ENCODE measurements at places on chromosomes 13 and 19. TPM values are rescaled to one million over a fixed set of nuclear protein-coding genes. Genes with fewer than 3 reads are reported as not detected.

The ENOX1 gene
- 3.6 TPM for total RNA-seq

The LRRC63 gene
- total RNA-seq: 0.41 TPM

The LRRC4B gene
- total RNA-seq: 1.5 TPM

The ARID3A gene
- total RNA-seq: 8.9 TPM

The OR7C1 gene
- 0.81 TPM for total RNA-seq

The AMER2 gene
- total RNA-seq: not detected

The PRKCG gene
- not detected for total RNA-seq

The ACP7 gene
- not detected for total RNA-seq

The PDE4C gene
- total RNA-seq: 1.7 TPM

The C2CD4C gene
- 2.1 TPM for total RNA-seq

DNA sequence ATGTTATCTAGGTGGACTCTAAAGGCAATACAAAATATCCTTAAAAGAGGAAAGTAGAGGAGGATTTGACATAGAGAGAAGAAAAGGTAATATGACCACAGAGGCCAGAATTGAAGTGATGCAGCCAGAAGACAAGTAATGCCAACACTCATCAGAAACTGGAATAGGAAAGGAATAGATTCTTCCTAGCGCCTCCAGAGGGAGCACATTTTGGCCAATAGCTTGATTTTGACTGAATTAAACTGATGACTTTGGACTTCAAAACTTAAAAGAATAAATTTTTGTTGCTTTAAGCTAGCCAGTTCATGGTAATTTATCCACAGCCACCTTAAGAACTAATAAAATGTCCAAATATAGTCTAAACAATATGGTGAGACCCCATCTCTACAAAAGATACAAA lies 1921.9 kb downstream of the OLFM4 start:
- DNase-seq: no peak
- no peaks in the 10 kb centered on the region for H3K27me3 ChIP-seq
- H3K27ac ChIP-seq: no peak overlapping the region
- no peak overlapping the region for H3K4me3 ChIP-seq

GRCh38 chr19:55208880-55209692 lies at the start of gene PTPRH:
Gene PTPRH, minus strand, starts transcription at chr19:55209501. Its CDS starts 68 bp downstream, at chr19:55209433.
- DNase-seq: no peak
- no peaks in the 10 kb centered on the region for H3K27me3 ChIP-seq
- peaks cover 8% of the 10 kb centered on the region for H3K4me1 ChIP-seq
- peak within 1 kb of the TSS; percentile 91 for H3K27ac ChIP-seq
- H3K4me3 ChIP-seq: no peak within 1 kb of the TSS
- H3K36me3 ChIP-seq: no peaks in the 10 kb centered on the region

- no peak for DNase-seq
- H3K4me3 ChIP-seq: no peak overlapping the region
- no peak overlapping the region for H3K27ac ChIP-seq
- peaks cover 5% of the 10 kb centered on the region for H3K27me3 ChIP-seq
Measured at GRCh38 chr13:52070929-52071523, 46.5 kb downstream of the UTP14C start.

- H3K27me3 ChIP-seq: no peaks in the 10 kb centered on the region
- no peaks in the 10 kb centered on the region for H3K36me3 ChIP-seq
- no peak overlapping the region for H3K27ac ChIP-seq
- no peaks in the 10 kb centered on the region for H3K4me1 ChIP-seq
- H3K4me3 ChIP-seq: no peak overlapping the region
- DNase-seq: no peak
Measured at GRCh38 chr13:101700598-101700997, 248.1 kb downstream of the ITGBL1 start.

GRCh38 chr13:45828256-45828968 lies 23.1 kb downstream of the SIAH3 start:
- no peaks in the 10 kb centered on the region for H3K36me3 ChIP-seq
- H3K4me3 ChIP-seq: no peak overlapping the region
- DNase-seq: no peak
- H3K27me3 ChIP-seq: no peaks in the 10 kb centered on the region
- peaks cover 8% of the 10 kb centered on the region for H3K4me1 ChIP-seq

- no peaks in the 10 kb centered on the region for H3K27me3 ChIP-seq
- no peak for DNase-seq
- no peak overlapping the region for H3K27ac ChIP-seq
- H3K36me3 ChIP-seq: no peaks in the 10 kb centered on the region
- peaks cover 5% of the 10 kb centered on the region for H3K4me1 ChIP-seq
- H3K4me3 ChIP-seq: no peak overlapping the region
Measured at GRCh38 chr13:42218576-42218975, 53.4 kb upstream of the AKAP11 start.

GRCh38 chr13:110244976-110245375 lies 62.0 kb downstream of the COL4A1 start:
- no peak for DNase-seq
- H3K27ac ChIP-seq: no peak overlapping the region
- no peaks in the 10 kb centered on the region for H3K27me3 ChIP-seq
- no peaks in the 10 kb centered on the region for H3K36me3 ChIP-seq
- H3K4me1 ChIP-seq: peaks cover 38% of the 10 kb centered on the region
- no peak overlapping the region for H3K4me3 ChIP-seq

DNA sequence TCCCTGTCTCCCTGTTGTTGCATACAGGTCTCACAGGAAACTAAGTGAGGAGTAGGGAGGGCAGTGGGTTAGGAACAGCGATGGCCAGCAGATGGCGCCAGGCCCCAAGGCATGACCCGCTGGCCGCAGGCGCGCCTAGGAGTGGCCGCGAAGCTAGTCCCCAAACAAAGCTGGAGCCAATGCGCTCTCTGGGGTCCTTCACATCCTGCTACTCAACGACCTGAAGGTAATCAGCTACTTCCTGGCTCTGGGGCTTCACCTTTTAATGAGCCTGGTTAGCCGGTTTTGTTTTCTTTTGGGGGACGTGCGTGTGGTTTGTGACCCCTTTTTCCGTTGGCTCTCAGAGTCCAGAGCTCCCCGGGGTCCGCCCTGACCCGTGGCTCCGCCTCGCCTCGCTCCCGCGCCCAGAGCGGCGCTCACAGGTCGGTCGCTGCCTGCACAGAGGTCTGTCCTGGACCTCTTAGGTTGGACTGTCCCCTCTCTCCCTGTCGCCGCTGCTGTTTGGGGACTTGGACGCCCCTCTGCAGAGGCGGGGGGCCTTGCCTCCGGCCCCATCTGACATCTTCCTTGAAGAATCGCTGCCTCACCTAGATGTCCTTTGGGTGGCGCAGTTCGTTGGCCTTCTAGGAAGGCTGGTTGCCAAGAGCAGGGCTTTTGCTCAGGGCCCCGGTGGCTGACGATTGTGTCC lies 62.2 kb upstream of the GTF3A start:
- H3K27ac ChIP-seq: no peak overlapping the region
- DNase-seq: peak; percentile 88
- H3K27me3 ChIP-seq: peaks cover 6% of the 10 kb centered on the region
- H3K4me1 ChIP-seq: peaks cover 6% of the 10 kb centered on the region

DNA sequence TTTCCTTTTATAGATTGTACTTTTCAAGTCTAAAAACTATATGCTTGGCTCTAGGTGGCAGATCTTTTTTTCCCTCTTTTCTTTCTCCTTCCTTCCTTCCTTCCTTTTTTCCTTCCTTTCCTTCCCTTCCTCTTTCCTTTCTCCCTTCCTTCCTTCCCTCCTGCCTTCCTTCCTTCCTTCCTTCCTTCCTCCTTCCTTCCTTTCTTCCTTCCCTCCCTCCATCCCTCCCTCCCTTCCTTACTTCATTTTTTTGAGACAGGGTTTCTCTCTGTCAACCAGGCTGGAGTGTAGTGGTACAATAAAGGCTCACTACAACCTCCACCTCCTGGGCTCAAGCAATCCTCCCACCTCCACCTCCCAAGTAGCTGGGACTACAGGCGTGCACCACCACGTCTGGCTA lies 48.1 kb downstream of the F2RL3 start:
- no peaks in the 10 kb centered on the region for H3K4me1 ChIP-seq
- no peak overlapping the region for H3K27ac ChIP-seq
- DNase-seq: no peak

DNA sequence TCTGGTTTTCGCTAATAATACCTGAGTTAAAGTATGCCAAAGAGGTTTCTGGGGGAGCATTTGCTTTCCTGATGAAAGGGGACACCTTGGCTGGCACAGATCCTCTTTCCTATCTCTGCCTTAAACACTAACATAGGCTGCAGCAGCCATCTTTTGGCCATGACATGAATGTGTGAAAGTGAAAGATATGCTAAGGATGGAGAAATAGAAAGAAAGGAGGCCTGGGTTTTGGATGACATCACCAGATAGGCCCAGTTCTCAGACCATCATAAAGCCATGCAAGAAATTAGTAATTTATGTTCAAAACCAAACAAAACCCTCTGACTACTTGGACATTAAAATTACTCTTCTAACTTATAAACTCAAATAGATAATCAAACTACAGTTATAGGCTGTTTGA lies 279.7 kb downstream of the COG6 start:
- no peak overlapping the region for H3K4me3 ChIP-seq
- H3K36me3 ChIP-seq: no peaks in the 10 kb centered on the region
- no peak overlapping the region for H3K27ac ChIP-seq
- no peaks in the 10 kb centered on the region for H3K27me3 ChIP-seq

DNA sequence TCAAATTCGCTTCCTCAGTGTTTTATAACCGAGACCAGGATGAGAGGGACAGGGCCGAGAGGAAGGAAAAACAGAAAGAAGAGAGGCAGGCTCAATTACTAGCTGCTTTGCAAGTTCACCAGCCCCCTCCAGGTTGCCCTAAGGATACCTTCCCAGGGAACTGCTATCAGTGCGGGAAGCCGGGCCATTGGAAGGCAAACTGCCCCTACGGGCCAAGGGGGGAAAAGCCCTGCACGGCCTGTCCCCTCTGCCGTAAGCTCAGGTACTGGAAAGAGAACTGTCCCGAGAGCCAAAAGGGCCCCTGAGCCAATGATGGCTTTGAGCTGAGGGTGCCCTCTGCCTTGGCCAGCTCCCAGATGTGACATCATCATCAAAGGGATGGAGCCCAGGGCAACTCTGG lies 3.2 kb upstream of the ERVV-1 start:
- no peaks in the 10 kb centered on the region for H3K36me3 ChIP-seq
- no peak for DNase-seq
- no peak overlapping the region for H3K27ac ChIP-seq
- H3K4me3 ChIP-seq: no peak overlapping the region
- no peaks in the 10 kb centered on the region for H3K4me1 ChIP-seq

DNA sequence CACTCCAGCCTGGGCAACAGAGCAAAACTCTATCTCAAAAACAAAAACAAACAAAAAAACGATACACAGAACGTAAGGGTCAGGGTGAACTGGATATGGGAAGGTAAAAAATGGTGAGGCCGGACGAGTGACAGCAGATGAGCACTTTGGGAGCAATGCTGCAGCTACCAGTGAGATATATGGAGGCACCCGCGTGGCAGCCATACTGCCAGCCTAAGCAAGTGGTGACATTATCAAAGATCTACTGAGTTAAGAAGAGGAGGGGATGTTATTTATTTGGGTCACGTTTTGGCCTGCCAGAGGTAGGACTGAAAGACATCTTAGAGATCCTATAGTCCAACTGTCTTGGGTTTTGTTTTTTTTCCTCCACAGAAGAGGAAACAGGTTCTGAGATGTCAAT lies 14.2 kb downstream of the TIMM13 start:
- no peaks in the 10 kb centered on the region for H3K27me3 ChIP-seq
- no peak for DNase-seq
- no peaks in the 10 kb centered on the region for H3K4me1 ChIP-seq
- H3K4me3 ChIP-seq: no peak overlapping the region
- H3K27ac ChIP-seq: no peak overlapping the region
- H3K36me3 ChIP-seq: no peaks in the 10 kb centered on the region

DNA sequence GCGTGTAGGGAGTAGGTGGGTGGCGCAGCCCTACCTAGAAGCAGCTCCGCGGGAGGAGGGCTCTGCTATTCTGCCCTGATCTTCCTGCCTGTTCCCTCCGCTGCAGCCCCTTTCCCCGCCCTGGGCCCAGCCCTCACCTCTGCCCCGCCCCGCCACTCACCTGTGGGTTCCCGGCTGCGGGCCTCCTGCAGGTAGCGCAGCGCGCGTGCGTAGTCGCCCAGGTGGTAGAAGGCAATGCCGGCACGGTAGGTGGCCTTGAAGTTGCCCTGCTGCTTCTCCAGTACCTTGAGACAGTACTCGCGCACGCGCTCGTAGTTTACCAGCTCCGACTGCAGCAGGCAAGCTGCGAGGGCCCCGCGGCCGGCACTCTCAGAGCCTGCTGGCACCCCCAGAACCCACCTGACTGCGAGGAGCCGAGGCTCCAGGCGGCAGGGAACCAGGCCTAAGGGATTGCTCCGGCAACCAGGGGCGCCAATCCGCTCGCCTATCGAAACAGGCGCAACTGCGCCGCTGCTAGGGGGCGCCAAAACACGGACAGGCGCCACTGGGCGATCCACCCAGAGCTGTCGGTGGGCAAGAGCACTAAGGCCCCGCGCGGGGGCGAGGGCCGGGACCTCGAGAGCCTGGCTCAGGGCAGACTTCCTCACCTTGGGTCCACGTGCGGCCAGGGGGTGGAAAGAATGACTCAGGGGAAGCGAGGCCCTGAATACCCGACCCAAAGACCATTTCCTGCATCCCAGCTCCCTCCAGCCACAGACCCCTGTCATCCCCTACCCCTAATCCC lies 965 bp downstream of the TTC9B start:
- peaks cover 28% of the 10 kb centered on the region for H3K27me3 ChIP-seq
- H3K4me1 ChIP-seq: no peaks in the 10 kb centered on the region
- H3K4me3 ChIP-seq: no peak overlapping the region
- no peaks in the 10 kb centered on the region for H3K36me3 ChIP-seq
- DNase-seq: no peak

DNA sequence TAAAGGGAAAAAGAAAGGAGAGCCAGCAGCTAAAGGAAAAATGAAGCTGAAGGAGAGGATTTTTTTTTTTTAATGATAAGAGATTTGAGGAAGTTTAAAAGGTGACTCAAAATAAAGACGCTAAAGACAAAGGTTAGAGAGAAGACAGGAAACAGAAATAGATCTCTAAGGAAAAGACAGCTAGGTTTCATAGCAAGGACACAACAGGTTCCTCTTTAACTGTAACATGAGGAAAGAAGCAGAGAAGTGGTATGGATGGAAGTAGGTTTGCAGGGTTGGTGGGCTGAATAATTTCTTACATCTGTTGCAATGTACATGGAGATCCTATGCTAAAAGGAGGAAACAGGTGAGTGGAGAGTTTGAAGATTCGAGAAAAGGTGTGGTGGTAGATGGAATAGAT lies 107.5 kb downstream of the MYCBP2 start:
- no peaks in the 10 kb centered on the region for H3K4me1 ChIP-seq
- no peak overlapping the region for H3K4me3 ChIP-seq
- H3K27me3 ChIP-seq: no peaks in the 10 kb centered on the region
- H3K27ac ChIP-seq: no peak overlapping the region

DNA sequence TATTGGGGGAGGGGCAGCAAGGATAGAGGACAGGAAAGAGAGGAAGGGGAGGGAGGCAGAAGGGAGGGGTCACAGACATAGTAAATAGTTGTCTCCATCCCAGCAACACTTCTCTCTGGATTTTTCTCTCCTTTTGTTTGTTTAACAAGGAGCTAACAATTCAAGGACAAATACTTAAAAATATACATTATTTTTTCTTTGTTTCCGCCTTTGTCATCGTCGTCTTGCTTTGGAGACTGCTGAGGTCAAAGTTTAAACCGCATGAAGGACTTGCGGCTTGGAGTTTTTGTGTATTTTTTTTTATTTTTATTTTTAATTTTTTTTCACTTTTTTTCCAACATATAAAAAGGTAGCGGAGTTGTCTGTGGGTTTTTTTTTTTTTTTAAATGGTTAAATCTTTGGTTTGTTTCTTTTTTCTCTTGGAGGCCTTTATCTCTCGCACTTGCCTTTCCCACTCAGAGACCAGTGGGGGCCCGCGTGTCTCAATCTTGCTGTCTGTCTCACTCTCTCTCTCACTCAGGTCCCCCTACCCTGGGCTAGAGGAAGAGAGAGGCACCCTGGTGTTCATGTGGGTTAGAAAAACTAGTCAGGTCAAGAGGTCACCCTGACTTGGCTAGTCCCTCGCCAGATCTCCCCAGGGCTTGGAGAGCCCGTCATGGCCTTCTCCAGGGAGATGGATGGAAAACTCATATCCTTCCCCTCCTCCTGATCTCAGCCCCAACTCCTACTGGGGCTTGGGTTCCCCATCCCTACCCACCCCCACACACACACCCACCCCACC lies 11.0 kb downstream of the ZNF574 start:
- no peak for DNase-seq
- H3K4me1 ChIP-seq: no peaks in the 10 kb centered on the region
- no peak overlapping the region for H3K4me3 ChIP-seq
- no peaks in the 10 kb centered on the region for H3K36me3 ChIP-seq
